ENCODE measurements at places on chromosomes 12 and 14.

- DNase-seq: no peak
These were observed 1071.1 kb downstream of the SLC16A7 start for GRCh38 chr12:60666895-60667294.

- DNase-seq: no peak
These were observed 77.0 kb upstream of the PSMC1 start for GRCh38 chr14:90179357-90179756.

GRCh38 chr12:13093848-13094220, 9.6 kb downstream of the GSG1 start:
- DNase-seq: no peak

DNA sequence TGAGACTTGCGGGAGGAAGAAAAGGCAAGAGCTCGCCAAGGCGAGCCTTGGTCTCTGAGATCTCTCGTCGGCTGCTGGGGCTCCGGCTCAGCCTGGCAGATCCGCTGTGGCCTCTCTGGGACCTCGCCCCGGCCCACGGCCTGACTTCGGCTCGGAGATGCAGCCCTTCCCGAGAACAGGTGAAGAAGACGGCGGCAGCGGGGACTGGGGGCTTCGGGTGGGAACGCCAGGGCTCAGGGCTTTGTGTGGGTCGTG, 6.0 kb upstream of the HOXC9 start:
- DNase-seq: no peak

GRCh38 chr14:102239231-102239630, 65.7 kb downstream of the MOK start:
- DNase-seq: no peak

- no peak for DNase-seq
These were observed 39.8 kb upstream of the PWP1 start for GRCh38 chr12:107645630-107646333.

GRCh38 chr14:104227806-104228205, 89.4 kb downstream of the KIF26A start:
- no peak for DNase-seq

- DNase-seq: no peak
These were observed 86.3 kb downstream of the LRP6 start for GRCh38 chr12:12180575-12180974.

GRCh38 chr12:113072136-113072535, 15.6 kb downstream of the DTX1 start:
- DNase-seq: no peak

DNA sequence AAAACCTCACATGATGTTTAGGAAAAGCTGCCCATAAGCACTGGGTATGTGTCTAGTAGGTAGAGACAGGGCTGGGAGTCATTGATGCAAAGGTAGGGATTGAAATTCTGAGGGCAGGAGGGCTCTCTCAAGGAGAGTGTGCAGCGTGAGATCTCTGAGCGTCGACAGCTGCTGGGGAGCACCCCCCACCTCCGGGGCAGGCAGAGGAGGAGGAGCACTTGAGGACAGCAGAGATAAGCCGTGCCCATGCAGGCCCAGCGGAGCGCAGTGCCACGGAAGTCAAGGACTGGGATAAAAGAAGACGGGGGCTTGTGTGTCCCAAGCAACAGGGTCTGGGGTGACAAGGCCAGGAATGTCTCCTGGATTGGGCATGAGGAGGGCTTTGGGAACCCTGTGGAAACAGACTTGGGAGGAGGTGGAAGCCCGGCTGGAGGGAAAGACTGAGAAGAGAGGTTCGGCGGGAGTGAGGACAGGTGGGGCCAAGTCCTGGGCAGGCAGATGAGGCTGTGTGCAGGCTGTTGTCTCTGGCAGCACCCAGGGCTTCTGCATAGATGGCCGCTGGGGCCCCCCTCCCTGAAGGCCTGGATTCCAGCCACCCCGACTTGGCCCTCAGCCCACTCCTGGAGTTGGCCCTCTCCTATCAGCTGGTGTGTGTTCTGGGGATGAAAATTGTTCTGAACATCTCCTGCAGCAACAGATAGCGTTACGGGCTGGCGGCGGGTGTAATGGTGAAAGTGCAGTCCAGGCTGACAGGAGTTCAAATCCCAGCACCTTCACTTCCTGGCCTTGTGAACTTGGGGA, 1.9 kb downstream of the CACNA2D4 start:
- DNase-seq: no peak

DNA sequence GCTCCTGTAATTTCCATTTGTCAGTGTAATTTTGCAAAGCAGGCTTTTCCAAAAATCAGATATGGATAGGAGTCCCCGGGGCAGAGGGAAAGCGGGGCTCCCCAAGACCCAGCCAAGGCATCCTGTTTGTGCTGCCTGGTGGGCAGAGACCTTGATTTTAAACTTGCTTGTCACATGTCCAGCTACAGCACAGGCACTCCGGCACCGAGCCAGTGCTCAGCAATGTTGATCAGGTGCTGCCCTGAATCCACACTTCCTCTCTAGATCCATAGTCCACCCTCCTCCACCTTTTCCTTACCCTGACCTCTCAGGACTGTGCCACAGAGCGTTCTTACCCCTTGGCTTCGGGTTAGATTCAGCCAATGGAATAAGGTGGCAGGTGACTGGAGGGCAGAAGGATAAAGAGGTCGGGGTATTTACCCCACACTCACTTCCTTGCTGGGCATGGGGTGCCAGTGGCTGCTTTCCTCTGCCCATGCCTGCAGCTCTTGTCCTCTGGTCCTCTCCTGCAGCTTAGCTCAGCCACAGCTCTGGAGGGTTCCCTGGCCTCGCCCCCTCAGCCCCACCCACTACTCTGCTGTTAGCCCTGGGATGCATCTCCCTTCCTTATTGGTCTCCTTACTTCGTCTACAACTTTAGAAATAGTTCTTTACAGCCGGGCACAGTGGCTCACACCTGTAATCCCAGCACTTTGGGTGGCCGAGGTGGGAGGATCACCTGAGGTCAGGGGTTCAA, 80.1 kb downstream of the IRF2BPL start:
- DNase-seq: no peak

DNA sequence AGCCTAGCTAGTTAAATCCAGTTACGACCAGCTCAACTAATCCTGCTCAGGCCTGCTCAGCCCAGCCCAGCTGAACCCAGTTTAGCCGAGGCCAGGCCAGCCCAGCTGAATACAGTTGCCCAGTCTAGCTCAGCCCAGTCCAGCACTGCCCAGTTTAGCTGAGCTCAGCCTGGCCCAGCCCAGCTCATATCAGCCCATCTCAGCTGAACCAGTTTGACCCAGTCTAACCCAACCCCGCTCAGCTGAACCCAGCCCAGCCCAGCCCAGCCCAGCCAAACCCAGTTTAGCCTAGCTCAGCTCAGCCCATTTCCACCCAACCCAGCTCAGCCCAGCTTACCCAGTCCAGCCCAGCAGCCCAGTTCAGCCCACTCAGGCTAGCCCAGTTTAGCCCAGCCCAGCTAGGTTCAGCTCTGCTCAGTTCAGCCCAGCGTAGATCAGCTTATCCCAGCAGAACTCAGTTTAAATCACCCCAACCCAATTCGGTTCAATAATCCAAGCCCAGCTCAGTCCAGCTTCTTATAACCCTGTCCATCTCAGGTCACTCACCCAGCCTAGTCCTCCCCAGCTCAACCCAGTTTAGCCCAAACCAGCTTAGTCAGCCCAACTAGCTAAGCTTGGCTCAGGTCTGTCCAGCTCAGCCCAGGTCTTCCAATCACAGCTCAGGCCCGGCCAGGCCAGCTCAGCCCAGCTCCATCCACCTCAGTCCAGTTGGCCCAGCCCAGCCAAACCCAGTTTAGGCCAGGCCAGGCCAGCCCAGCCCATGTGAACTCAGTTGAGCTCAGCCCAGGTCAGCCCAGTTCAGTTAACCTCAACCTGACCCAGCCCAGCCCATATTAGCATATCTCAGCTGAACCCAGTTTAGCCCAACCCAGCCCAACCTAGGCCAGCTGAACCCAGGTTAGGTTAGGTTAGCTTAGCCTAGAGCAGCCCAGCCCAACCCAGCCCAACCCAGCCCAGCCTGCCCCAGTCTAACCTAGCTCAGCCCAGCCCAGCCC, 76.7 kb downstream of the TMEM121 start:
- DNase-seq: no peak

DNA sequence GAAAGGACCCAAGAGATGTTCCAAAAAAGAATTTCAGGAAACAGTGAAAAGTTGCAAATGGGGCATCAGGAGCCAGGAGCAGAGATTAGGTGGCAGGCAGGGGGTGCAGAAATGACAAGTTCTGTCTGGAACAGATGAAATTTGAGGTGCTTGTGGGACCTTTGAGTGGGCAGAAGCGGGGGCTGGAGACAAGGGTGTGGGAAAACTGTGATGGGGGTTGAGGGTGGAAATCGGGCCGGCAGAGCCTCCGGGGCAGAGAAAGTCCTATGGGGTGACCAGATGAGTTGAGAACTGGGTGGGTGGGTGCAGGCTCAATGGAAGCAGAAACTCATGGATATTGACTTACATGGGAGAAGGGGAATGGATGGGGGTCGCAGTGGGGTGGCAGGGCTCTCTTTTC, 1.6 kb upstream of the NR4A1 start:
- no peak for DNase-seq

- peak; percentile 69 for DNase-seq
These were observed 151.5 kb upstream of the SLC38A2 start for GRCh38 chr12:46523863-46524770.
